ENCODE measurements at places on chromosomes 7 and 10.

DNA sequence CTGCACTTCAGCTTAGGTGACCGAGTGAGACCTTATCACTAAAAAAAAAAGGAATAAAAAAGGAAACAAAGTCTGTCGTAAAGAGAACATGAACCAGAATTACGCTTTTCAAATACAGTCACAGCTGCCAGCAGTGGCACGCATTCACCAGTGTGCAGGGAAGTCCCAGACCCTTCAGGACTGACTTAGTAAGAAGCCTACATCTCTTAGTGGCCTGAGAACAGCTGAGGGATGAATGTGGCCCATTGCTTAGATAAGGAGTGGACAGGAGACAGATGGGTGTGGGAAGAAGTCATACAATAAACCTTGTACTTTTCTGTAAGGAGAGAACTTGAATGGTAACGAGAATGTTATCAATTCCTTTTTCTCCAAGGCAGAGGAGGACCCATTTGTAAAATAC lies 178.5 kb downstream of the JCAD start:
- DNase-seq: no peak

DNA sequence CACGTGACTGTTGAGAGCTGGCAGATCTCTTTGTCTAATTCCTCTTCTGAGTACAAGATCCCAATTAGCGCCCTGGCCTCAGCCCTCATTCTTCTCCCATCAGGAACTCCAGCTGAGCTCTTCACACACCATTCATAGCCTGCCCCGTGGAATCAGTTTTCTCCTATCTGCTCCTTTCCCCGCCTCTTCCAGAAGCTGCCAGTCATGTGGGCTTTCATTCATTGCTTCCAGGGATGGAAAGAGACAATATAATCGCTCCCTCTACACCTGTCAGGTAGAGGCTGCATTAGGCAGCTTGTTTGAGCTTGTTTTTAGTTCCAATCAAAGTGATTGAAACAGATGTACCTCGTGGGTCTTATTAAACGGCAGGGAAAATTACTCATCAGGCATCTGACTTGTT lies 515.8 kb downstream of the TYW1 start:
- no peak for DNase-seq

DNA sequence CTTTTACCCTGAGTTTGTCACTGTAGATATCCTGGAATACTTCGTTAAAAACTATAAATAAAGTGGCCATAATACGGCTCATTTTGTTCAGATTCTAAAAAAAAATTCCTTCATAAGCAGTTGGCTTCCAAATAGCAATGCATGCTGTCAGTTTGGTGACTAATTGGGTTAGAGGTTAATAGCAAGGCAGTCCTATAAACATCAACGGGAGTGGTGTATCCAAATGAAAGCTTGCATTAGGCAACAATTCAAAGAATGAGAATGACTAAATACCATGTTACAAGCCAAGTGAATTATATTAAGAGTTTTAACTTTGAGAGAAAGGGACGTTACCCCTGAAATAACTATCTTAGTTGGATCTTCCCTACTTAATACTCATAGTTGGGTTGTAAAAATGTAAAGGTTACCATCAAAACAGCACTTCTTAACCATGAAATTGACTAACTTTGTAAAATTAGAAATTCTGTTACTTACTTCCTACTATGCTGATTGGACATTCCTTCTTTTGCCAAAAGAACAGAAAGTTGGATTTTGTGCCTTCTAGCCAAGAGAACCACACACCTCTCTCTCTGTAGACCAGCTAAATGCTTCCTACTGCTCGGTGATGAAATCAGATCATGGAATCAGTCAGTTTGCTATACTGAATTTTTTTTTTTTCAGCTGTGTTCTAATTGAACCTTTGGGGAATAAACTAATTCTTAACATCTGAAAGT lies 98.0 kb downstream of the KAT6B start:
- DNase-seq: peak; percentile 72

DNA sequence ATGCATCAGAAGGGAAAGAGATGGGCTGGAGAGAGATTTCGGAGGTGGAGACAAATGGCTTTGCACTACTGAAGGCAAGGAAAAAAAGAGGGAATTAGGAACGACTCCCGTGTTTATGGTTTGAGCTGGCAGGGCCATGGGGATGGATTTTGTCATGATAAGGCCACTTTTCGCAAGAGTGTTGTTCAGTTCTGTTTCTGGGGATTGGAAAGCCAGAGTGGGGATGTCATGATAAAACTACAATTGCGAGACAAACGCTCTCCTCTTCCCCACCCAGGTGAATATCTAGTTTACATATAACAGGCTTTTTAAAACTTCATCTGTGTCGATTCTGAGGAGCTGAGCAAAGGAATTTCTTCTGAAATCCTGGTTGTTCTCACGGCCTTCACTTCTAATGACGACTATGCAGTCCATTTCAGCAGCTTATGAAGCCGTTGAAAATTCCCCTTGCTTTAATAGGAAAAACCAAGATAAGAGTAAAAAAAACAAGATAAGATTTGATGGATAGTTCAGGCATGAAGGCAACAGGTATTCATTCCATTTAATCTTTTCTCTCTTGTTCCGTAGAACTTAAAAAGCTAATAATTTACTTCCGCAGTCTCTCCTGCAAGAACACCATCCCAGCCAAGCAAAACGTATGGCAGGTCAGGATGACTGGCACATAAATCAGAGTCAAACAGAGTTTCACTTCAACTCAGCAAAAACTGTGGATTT lies 245.6 kb upstream of the PITRM1 start:
- DNase-seq: no peak

GRCh38 chr10:30155401-30155800 lies 96.0 kb upstream of the JCAD start:
- DNase-seq: no peak

- no peak for DNase-seq
Measured at GRCh38 chr7:151472644-151473380, 32.9 kb upstream of the CRYGN start.

DNA sequence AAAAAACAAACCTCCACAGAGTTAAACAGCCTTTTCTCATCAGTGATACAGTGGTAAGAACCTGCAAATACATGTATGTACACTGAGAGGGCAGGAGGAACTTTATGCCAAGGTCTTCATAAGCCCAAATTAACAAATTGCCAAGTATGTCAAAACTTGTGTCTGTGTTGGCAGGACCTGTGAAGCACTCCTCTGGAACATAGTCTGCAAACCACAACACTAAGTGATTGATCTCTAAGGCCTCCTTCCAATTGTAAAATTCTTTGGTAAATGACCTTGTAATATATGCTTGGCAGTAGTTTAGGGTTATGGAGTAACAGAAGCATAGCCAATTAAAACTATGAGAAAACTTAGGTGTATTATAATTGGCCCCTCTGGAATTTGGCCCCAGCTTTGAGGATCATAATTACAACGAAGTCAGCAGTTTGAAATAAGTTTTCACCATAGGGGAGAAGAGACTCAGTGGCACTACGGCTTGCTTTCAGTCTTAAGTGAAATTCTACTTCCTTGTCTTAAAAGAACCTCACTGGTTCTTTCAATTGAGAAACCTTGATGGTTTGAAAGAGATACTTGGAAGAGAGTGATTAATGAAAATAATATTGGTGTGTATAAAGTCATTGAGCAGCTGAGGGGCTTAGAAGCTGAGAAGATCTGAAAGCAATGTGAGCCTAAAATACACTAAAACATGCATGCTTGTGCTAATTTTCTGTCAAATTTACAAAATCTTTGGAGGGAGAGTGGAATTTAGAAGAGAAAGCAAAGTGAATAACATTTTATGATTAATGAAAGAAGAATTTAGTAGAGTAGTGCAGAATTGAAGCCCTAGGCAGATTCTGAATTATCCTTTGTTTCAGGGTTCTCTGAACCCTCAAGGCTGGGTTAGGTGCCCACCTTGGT lies 57.6 kb downstream of the CNNM2 start:
- DNase-seq: no peak

DNA sequence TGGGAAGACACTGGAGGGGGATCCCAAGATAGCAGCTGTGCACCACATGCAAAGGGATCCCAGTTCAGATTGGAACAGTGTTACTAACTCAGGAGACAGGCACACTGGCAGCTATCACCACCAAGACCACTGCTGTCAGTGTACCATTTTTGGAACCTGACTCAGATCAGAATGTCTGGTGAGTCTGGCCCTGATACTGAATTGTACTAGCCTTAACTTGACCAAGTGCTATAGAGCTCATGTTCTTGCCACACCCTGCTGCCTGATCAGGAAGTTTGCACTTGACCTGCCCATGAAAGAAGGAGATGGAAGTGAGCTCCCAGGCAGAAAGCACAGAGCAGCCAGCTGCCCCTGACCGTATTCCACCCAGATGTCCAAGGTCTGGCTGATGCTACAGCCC lies 4.8 kb upstream of the PRRT4 start:
- DNase-seq: no peak

DNA sequence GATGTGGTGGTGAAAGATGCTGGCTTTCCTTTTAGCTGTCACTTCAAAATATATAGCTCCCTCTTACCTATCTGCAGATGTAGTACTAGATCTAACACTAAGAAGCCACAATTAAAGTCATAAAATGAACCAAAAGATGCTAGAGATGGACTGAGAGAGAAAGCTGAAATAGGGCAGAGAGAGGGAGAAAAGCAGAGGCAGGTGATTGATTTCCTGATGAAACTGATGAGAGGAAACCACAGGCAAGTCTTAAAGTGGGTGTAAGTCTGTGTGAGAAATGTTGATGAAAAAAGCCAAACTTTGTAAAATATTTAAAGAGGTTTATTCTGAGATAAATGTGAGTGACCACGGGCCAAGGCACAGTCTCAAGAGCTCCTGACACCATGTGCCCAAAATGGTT lies 194.3 kb upstream of the MBL2 start:
- DNase-seq: no peak

GRCh38 chr10:121617176-121617575 lies 18.9 kb upstream of the FGFR2 start:
- no peak for DNase-seq

DNA sequence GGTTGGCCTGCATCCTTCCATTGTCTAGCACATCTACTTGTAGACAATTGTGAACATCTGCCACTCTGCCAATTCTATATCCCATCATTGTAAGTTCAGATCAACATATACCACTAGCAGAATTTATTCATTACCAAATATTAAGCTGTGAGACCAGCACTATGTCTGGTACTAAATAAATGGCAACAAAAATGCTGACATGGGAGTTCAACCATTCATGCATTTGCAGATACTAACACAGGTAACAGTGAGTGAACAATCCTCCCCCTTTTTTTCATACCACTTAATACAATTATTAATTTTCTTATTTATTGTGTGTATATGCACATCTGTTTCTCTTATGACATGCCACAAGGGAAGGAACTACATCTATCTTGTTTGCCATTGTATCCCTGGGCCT lies 11.9 kb downstream of the POLR1F start:
- no peak for DNase-seq

- DNase-seq: no peak
Measured at GRCh38 chr10:124829447-124830115, 28.0 kb downstream of the ABRAXAS2 start.

DNA sequence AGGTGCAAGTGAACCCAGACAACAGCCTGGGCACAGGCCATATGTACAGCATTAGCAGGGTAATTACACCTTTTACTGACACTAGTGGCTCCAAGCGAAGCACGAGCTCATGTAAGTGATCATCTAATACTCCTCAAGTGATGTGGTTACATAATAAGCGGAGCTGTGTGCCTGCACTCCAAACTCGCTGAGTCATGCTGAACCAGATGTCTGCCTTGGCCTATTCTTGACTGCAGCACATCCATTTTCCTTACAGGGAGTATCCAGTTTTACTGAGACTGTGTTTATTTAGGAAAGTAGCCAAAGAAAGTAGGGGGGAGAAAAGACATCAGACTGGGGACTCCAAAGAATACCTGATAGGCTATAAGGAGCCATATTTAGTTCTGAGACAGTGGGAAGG lies 90.1 kb downstream of the GRM3 start:
- peak; percentile 1 for DNase-seq

- DNase-seq: no peak
Measured at GRCh38 chr7:112707655-112708054, 82.5 kb downstream of the TMEM168 start.

DNA sequence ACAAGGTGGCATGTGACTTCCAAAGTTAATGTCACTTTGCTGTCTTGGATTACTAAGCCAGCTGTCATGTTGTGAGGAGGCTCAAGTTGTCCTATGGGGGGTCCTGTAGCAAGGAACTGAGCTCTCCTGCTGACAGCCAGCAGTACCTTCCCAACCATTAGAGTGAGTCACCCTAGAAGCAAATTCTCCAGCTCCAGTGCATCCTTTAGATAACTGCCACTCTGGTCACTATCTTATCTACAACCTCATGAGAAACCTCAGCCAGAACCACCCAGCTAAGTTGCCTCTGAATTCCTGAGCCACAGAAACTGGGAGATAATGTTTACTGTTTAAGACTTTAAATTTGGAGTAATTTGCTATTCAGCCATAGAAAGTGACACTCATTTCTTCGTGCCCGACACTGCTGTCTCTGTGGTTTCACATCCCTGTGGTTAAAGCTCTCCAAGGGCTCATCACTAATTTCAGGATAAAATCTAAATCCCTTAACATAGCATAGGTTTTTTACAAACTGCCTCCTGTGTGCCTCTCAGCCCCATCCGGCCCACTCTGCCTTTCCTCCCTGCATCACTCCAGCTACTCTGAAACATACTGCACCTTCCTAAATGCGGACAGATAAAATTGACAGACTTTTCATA lies 83.5 kb downstream of the PRR15 start:
- no peak for DNase-seq

DNA sequence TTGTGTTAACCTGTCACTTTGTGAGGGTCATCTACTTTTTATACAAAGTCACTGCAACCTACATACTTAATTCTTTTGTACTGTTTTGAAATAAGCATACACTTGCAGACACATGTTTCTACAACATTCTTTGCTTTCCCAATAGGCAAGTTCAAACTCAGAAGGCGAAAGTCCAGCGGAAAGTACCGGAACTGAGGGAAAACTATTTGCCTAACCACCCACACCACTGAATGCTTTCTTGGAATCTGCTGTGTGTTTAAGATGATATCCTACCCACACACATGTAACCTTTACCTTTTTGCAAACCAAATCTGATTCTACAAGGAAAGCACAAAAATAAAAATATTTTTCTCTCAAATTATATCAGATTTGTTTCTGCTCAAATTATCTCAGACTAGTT lies 139.4 kb upstream of the AGR3 start:
- no peak for DNase-seq

GRCh38 chr10:77875730-77876129 lies 50.8 kb downstream of the DLG5 start:
- no peak for DNase-seq

DNA sequence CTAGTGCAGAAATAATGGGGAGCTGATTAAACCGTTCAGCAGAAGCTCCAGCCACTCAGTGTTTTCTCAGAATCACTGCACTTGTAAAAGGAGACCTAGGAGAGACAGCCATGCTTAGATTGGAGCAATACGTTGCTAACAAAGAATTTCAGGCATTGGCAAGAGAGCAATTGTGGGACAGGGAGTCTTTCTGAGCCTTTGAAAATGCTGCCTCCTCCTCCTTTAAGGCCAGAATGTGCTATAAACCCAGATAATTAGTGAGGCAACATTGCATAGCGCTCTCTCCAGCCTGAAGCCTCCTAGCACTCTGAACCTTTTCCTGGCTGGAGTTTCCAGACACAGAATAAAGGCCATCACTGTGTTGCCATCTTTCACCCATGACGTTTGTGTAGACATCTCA lies 18.5 kb upstream of the PTPRN2 start:
- DNase-seq: no peak

GRCh38 chr10:50577681-50578350 lies 45.9 kb downstream of the SGMS1 start:
- no peak for DNase-seq

Measured in RKO (cell line).